ENCODE measurements at places on chromosomes 5 and 9.

GRCh38 chr5:62649476-62650113, 71.0 kb downstream of the LRRC70 start:
- no peak for DNase-seq

GRCh38 chr9:87578625-87579024, 81.0 kb downstream of the DAPK1 start:
- no peak for DNase-seq

GRCh38 chr5:178160176-178160575, 6.5 kb upstream of the NHP2 start:
- no peak for DNase-seq

GRCh38 chr5:88663793-88664216, 219.2 kb downstream of the MEF2C start:
- no peak for DNase-seq

DNA sequence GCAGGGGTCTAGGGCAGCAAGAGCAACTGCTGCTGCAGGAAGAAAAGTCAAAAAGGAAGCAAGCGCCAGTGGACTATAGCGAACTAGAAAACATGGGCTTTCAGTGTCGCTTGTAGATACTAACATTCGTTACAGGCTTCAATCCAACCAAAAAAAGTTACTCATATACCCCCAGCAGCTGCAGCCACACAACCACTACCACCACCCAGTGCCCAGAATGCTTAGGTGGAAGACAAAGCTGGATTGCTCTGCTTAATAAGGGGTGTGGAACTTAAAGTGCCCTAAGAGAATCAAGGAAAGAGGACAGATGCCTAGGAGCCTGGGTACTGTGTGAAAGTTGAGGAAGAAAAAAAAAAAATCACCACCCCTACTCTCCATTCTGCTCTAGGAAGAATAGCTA, 203.6 kb downstream of the ELAVL2 start:
- DNase-seq = no peak

DNA sequence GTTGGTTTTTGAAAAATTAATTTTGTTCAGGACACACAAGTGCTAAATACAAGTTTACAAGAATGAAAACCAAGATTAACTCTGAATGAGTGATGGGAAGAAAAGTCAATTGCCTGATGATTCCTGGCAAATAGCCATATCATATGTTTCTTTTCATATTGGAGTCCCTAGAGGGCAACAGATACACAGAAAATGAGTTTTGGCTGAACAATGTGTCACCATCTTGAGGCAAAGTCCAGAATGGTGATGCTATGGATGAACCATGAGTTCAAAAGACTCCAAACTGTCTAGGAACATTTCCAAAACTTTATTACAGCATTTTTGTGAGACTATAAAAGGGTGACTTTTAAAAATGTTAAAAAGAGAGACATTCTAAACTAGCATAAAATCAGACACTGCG, 382.9 kb downstream of the TMEM161B start:
- DNase-seq = no peak

GRCh38 chr9:127825319-127826051, 22.8 kb downstream of the FPGS start:
- DNase-seq = no peak

DNA sequence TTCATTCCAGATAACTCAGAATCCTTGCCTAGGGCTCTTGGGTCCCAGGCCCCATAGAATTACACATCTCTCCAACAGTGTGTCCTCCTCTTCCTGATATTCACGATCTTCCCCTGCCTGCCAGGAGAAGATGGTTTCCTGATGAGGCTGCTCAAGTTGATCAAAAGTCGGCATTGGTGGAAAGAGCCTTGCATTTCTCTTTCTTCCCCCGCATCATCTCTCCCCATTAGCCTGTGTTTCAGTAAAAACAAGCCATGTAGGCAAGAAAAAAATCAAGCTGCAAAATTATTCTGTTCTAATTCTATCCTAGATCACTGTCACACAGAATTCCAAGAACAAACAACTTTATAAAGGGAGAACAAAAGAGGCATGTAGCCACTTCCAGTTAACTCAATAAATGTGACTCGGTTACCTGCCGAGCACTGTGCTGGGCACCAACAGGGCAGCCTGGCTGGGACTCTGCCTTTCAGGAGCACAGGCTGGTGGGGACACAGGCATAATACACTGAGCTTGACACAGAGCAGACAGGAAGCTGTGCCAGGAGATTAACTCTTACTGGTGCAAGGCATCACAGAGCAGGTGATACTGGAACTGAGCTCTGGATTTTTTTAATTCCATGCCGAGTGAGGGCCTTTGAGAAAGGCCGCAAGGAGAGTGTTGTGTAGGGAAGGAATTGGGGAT, 25.6 kb downstream of the TMOD1 start:
- no peak for DNase-seq

DNA sequence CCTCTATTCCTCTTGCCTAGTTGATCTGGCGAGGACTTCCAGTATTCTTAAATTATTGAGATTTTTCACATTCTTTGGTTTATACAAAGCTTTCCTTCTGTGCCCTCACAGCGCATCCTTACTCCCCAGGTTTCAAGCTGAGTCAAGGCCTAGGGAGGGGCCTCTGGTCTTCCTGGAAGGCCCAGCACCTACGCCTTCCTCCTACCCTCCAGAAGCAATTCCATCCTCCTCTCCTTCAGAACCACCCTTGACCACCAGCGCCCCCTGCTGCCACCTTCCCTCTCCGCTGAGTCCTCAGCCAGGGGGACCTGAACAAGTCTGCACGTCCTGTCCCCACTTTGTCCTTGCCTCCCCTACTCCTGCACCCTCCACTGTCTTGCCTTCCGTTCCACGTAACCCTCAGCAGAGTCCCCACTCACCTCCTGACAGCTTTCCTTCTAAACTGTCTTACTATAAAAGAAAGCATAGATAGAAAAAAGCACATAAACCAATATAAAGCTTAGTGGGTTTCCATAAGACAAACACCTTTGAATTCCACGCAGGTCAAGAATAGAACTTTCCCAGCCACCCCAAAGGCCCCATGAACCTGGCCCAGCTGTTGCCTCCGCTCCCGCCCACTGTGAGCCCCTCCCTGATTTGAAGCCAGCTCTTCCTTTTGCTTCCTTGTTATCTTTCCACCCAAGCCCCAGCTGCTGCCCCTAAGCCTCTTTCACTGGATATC, 63.0 kb upstream of the CTSL start:
- no peak for DNase-seq

DNA sequence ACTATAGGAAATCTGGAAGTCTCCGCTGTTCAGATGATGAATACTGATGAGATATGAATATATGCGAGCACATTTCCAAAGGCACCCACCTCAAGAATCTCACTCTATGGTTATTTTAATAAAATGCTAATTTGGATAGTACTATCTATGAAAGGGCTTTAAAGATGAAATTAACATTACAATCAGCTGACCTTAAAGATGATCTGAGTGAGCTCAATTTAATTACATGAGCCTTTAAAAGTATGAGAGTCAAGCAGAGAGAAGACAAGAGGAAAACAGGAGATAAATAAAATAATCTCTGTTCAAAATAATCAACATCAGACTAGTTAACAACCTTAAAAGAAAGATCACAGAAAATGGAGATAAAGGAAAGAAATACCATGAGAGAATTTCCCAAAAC, 474.1 kb upstream of the TUSC1 start:
- no peak for DNase-seq

GRCh38 chr9:127703289-127703946, 3.4 kb upstream of the CFAP157 start:
- DNase-seq = no peak

- DNase-seq = no peak
Measured at GRCh38 chr5:96741891-96742309, 65.8 kb downstream of the ERAP1 start.

DNA sequence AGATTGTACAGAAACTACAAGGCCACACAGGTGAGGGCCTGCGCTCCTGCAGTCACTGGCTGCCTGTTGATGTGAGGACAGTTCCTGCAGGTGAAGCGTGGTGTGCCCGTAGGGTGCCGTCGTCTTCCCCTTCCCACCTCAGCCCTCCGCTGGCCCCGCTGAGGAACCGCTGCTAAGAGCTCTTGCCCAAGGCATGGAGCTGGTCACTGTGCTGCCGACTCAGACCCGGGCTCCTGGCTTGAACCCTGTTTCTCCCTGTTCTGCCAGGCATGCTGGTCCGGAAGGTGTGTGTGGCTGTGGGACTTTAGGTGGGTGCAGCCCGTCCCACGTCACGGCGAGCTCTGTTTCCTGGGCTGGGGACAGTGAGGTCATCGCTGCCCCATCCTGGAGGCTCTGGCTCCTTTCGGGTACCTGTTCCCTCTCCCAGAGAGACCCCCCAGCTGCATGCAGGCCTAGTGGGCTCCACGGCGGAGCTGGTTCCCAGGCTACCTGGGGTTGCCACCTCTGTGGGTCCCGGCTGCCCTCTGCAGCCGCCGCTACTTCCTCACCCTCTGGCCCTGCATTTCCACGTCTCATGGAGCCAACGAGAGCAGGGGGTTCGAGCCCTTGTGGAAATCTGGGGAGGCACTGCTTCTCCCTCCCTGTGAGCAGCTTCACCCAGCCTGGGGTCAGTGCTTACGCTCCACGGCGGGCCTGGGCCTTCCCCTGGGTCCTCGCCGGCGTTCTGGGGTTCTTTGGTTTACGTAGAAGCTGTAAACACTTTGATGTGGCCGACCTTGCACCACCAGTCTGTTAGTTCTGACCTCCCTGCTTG, 7.6 kb downstream of the RNU6ATAC start:
- DNase-seq = no peak

Data from activated CD8-positive, alpha-beta memory T cell treated with anti-CD3 and anti-CD28 coated beads for 1 hour (primary cell).